ENCODE measurements at places on chromosomes 4 and X.
A peak's percentile ranks its signal among the peaks of the same experiment; 100 is the strongest.

- DNase-seq = no peak
These were observed 488.3 kb downstream of the CFAP47 start for GRCh38 chrX:36407836-36408235.

- DNase-seq = no peak
These were observed 142.6 kb downstream of the TECRL start for GRCh38 chr4:64266669-64267068.

GRCh38 chrX:47313056-47313455 is 57.3 kb upstream of the ZNF157 start:
- no peak for DNase-seq

DNA sequence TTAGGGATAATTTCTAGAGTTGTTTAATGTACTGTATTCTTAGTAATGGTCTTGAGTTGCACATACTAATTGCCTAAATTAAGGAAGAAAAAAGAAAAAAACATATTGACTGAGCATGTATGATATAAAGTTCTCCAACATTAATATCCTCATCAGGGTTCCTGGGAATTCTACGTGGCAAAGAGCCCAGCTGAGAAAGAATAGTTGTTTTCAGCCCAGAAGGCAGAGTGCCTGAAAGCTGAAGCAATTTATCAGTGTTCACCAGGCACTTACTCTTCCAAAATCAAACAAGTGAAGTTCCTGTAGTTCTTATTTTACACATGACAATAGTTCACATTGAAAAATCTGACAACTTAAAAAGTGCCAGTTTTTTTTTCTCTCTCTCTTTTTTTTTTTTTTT is 27.7 kb downstream of the YIPF7 start:
- DNase-seq = no peak

- DNase-seq = no peak
These were observed 87.8 kb upstream of the FAM241A start for GRCh38 chr4:112057470-112057869.

DNA sequence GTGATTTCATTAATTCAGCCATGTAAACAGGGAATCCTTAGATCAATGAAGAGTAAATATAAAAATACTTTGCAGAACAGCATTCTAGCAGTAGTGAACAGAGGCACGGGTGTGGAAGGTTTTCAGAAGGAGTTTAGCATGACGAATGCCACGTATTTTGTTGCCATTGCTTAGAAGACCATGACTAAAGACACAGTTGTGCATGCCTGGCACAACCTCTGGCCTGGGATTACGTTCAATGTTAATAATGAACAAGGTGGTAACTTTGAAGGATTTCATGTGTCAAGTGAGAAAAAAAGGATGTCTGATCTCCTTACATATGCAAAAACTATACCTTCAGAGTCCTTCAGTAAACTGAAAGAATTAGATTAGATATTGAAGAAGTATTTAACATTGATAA is 171.9 kb downstream of the MAGEB5 start:
- DNase-seq = no peak

GRCh38 chr4:24419181-24420034 is 164.9 kb downstream of the DHX15 start:
- peak; percentile 76 for DNase-seq

GRCh38 chrX:21645431-21645830 is 12.7 kb downstream of the KLHL34 start:
- DNase-seq = no peak

GRCh38 chr4:162061214-162061613 is 102.6 kb downstream of the FSTL5 start:
- DNase-seq = peak; percentile 47

DNA sequence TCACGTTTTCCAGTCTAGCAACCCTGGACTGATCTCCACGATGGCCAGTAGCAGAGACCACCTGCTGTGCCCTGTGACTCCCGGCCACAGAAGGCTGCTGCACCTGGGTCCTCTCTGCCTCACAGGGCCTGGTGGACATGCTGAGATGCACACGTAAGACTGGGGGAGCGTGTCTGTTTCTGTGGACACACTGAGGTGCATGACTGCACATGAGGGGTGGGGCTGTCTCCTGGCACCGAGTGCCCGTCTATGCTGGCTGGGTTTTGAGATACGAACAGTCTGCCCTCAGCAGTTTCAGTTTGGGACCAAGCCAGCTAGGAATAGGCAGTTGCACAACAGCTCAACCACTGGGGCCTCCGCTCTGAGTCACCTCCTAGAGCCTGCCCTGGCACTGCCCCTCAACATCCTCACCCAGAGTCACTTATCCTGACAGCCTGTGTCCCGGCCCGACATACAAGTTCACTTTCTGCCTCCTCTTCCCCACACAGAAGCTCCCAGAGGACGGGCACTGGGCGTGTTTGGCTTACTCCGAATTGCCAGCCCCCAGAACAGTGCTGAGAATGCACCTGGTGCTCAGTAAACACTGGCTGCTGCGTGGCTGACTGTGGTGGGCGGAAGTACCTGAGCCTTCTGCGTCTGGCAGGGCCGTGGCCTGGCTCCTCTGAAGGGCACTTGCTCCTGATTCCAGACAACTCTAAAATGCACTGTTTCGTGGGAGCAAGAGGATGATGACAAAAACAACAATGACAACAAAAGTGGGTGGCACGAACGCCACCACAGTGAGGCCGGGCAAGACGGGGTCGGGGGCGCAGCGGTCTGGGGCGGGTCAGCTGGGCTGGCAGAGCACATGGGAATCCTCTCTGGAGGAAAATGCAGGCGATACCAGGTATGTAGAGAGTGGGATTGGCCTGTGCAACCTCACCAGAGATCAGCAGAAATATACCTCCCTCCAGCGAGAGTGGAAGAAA is 30.9 kb downstream of the RNF212 start:
- DNase-seq = peak; percentile 86

DNA sequence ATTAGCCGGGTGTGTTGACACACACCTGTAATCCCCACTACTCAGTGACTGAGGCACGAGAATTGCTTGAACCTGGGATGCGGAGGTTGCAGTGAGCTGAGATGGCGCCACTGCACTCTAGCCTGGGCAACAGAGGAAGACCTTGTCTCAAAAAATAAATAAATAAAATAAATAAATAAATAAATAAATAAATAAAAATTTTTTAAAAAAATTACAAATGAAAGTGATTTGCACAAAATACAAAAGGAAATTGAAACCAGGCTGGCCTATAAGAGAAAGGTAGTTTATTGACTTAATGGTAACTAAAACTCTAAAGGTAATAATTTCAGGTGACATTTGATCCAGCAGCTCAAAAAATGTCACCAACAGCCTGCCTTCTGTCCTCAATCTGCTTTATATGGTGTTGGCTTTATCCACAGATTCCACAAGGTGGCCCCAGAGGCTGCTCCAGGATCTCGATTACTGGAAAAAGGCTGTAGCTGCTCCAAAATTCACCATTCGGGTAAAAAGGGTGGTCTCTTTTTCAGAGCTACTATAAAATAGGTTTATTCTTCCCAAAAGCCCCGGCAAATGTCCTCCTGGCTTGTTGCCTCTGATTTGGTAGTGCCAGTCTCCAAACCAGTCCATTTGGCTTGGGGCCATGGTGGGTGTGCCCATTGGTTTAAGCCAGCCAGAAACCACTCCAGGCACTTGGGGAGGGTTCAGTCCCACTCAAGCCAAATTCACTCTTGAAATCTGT is 61.4 kb upstream of the TRIM2 start:
- DNase-seq = peak; percentile 77

GRCh38 chr4:15031197-15031596 is 28.9 kb downstream of the CPEB2 start:
- DNase-seq = no peak

DNA sequence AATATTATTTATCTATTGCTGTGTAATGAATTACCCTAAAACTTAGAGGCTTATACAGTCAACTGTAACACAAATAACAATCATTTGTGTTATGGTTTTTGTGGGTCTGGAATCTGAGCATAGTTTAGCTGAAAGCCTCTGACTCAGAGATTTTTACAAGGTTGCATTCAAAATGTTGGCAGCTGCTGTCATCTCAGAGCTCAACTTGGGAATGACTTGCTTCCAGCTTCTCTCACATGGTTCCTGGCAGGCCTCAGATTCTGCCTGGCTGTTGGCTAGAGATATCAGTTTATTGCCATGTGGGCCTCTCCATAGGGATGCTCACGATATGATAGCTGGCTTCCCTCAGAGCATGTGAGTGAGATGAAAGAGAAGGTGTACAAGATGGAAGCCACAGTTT is 70.2 kb upstream of the BRWD3 start:
- DNase-seq = peak; percentile 54

DNA sequence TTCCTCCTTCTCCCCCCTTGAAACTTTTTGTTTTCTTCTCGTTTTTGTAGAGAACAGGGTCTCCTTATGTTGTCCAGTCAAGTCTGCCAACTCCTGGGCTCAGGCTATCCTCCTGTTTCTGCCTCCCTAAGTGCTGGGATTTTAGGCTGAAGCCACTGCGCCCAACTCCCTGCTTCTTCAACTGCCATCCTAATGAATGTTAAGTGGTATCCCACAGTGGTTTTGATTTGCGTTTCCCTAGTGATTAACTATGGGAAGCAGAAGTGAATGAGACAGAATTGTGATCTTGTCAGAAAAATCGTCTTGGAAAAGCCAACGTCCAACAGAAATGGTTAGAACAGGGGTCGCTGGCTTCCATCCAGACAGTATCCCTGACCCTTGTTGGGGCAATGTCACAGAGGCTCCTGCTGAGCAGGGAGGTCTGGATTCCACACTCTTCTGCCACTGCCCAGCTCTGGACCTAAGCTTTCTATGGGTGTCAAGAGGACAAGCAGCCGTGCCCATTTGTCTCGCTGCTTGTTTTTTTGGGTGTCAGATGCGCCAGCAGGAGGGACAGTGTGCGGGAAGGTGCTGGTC is 869 bp upstream of the ADD1 start:
- peak; percentile 18 for DNase-seq

GRCh38 chrX:10938365-10938923 is 172.7 kb upstream of the HCCS start:
- no peak for DNase-seq

DNA sequence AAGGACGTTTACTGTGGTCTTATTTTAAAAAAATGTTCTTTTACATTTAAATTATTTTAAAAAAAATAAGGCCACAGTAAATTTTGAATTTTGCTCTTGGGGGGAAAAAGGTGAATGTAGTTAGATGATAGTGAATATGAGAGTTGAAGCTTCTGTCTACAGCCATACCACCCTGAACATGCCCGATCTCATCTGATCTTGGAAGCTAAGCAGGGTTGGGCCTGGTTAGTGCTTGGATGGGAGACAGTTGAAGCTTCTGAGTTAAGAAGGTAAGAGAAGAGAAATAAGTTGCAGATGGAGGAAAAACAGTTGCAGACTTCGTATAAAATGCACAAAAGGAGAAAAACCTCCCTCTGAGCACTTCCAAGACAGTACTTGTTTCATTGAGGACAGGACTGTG is 115.6 kb upstream of the NR3C2 start:
- DNase-seq = no peak

DNA sequence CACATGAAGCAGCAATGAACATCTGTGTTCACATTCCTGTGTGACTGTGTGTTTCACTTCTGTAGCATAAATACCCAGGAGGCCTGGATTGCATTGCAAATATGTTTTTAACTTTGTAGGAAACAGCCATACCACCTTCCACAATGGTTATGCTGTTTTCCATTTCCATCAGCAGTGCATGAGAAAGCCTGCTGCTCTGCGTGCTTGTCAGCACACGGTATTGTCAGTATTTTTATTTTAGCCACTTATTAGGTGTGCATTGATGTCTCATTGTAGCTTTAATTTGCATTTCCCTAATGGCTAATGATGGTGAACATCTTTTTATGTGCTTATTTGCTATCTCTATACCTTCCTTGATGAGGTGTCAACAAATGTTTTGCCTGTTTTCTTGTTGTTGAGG is 355.9 kb downstream of the TRIML1 start:
- no peak for DNase-seq

GRCh38 chr4:118410138-118410537 is 57.3 kb upstream of the PRSS12 start:
- no peak for DNase-seq

GRCh38 chr4:56637791-56638190 is 43.3 kb downstream of the HOPX start:
- peak; percentile 50 for DNase-seq

- DNase-seq = no peak
These were observed 141.7 kb downstream of the PAPSS1 start for GRCh38 chr4:107578321-107578720.

DNA sequence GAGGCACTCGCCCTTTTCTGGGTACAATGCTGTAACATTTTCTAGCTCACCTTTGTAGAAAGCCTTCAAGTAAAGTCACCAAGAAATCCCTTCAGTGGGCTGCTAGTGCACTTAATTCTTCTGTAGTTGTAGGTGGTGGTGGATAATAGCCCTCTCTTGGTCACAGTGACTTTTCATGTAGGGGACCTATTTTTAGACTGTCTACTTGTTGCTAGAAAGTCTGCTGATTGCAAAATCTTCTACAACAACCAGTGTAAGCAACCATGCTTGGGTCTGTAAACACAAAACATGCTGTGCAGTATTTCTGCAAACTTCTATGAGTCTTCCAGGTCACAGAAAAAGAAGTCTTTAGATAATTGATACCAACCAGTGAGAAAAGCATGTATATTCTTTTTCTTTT is 55.6 kb downstream of the PBDC1 start:
- DNase-seq = no peak

GRCh38 chr4:168152837-168153500 is 60.6 kb downstream of the ANXA10 start:
- DNase-seq = no peak

DNA sequence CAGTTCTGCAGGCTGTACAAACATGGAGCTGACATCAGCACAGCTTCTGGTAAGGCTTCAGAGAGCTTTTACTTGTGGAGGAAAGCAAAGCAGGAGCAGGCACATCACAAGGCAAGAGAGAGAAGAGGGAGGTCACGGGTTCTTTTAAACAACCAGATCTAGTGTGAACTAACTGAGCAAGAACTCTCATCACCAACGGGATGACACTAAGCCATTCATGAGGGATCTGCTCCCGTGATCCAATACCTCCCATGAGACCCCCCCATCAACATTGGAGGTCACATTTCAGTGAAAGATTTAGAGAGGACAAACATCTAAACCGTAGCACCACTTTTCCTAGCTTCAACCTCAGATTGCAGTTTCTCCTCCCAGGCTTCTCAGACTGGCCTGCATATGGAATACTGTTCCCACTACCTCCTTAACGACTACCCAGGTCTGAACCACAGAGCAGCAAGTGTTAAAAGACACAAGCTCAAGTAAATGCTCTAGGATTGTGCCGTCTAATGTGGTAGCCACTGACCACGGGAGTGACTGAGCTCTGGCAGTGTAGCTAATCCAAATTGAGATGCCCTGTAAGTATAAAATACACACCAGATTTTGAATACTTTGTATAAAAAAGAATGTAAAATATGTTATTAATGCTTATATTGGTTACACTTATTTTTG is 192.7 kb downstream of the PTTG2 start:
- DNase-seq = peak; percentile 67

GRCh38 chr4:185546335-185546734 is 11.0 kb upstream of the PDLIM3 start:
- no peak for DNase-seq

GRCh38 chrX:16828124-16828908 is 41.8 kb downstream of the RBBP7 start:
- peak; percentile 9 for DNase-seq

GRCh38 chr4:101162990-101163380 is 184.3 kb downstream of the PPP3CA start:
- DNase-seq = no peak

- no peak for DNase-seq
These were observed 160.1 kb upstream of the LDB2 start for GRCh38 chr4:17058536-17058915.

- DNase-seq = peak; percentile 7
These were observed 12.4 kb downstream of the TENM3 start for GRCh38 chr4:182255441-182256190.
